ENCODE measurements at places on chromosomes 7 and 10.

DNA sequence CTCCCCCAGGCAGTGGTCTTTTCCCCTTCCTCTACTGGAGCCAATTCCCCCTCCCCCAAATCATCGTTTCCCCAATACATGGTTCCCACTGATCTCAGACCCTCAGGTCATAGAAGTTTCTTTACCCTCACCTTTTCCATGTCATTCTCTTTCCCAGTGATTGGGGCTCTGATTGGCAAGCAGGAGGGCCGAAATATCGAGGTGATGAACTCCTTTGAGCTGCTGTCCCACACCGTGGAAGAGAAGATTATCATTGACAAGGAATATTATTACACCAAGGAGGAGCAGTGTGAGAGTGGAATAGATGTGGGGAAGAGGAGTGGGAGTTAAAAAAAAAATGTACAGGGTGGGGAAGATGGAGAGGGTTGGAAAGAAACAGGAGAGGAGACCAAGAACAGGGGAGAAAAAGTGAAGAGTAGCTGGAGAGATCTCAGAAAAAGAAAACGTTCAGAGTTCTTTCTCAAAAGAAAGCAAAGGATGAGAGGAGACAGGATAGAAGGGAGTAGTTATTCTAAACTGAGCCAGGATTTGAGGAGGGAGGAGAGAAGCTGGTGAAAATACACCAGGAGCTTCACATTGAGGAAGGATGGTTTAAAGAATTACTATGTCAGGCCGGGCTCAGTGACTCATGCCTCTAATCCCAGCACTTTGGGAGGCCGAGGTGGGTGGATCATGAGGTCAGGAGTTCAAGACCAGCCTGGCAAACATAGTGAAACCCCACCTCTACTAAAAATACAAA, 858 bp downstream of the COPS6 start:
- no peak for DNase-seq

DNA sequence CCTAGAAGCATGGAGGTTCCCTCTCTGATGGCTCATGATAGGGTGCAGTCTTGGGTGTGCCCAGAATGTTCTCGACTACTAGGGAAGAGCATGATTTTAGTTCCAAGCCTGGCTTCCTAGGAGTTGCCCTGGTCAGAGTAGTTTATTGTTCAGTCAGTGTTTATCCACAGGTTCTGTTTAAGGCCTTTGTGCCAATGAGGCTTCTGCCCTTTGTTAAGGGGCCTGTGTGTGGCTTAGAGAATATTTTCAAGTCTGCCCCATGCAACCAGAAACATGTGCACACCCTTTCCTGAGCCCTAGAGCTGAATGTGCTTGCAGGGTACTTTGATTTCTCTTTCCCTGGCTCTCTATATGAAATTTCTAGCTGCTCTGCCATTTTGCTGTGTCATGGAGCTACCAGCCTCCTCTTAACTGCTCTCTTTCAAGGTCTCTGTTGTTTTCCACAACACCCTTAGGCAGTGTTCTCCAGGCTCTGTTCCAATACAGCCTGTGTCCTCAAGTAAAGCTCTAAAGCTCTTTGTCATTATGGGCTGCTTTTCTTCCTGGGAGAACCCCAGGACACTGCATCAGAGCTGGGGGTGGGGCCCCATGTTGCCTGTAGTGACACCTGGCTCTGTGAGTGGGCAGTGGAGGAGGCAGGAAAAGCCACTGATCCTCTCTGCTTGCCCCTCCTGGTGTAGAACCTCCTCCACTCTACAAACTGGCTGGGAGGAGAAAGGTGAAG, 34.1 kb upstream of the TSPAN33 start:
- DNase-seq, result no peak

GRCh38 chr7:121072826-121073225, 84.3 kb downstream of the CPED1 start:
- no peak for DNase-seq

GRCh38 chr7:107394276-107394675, 75.6 kb upstream of the GPR22 start:
- peak; percentile 46 for DNase-seq

DNA sequence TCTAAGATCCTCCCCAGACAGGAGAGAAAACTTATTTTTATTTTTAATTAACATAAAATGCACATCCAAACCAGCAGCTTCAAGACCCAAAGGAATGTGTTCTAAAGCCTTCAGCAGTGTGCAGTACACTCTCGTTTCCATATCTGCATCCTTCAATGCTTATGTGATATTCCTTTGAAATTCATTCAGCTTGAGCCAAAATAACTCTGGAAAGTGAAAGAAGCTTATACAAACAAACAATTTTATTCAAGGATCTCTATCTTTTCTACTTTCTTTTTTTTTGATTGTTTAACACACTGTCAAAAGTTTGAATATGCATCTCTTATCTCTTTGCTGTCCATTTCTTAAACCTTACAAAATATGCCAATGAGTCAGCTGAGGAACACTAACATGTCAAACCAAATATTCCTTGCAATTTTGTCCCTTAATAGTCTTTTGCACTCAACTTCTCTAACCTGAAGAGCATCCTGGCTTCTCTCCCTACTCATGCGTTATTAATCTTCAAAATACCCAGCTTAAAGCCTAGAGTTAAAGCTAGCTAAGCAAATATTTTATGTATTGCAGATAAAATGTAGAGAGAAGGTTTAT, 124.3 kb downstream of the THSD7A start:
- DNase-seq, result no peak
